ENCODE measurements at places on chromosomes 4 and X.

DNA sequence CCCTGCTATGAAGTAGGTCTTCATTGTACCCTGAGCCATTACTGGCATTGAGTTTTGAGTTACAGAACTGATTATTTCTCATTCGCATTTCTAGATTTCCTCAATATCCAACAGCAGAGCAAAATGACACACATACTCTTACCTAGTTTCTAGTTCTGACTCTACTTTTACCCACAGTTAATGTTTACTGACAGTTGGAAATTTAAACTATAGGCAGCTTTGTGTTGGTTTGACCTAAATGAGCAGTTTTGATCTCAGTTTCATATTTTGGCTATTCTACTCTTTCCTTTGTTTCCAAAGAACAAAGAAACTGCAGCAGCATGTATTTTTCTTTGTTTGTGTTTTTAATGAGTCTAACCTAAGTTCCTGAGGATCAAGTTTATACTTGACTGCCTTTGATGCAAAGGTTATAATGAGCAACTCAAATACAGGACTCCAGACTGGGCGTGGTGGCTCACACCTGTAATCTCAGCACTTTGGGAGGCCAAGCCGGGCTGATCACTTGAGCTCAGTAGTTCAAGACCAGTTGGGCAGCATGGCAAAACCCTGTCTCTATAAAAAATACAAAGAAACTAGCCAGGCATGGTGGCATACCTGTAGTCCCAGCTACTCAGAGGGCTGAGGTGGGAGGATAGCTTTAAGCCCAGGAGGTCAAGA, 30.4 kb downstream of the TXK start:
- DNase-seq = no peak

GRCh38 chr4:118889312-118889691, 648 bp downstream of the SYNPO2 start:
- DNase-seq = peak; percentile 37

DNA sequence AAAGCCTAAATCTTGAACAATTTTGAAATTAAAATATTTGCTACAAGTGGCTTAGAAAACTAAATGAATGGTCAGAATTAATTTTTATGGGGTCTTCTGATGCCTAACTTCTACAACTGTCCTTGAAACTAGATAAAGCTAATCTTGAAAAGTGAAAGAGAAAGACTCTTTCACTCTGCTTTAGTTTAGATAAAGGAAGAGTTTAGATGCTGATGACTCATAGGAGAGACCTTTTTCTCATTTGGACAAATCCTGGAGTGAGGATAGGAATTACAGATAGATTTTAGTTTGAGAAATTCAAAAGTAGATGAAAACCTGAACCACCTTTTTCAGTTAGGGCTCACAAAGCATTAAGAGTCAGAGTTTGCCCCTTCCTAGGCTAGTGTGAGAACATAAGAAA, 342.3 kb upstream of the GRID2 start:
- DNase-seq = no peak

GRCh38 chr4:8210616-8211015, 11.5 kb downstream of the SH3TC1 start:
- no peak for DNase-seq

GRCh38 chr4:187286525-187286924, 562.9 kb upstream of the FAT1 start:
- no peak for DNase-seq

GRCh38 chrX:86714441-86714840, 566.2 kb downstream of the DACH2 start:
- DNase-seq = no peak

DNA sequence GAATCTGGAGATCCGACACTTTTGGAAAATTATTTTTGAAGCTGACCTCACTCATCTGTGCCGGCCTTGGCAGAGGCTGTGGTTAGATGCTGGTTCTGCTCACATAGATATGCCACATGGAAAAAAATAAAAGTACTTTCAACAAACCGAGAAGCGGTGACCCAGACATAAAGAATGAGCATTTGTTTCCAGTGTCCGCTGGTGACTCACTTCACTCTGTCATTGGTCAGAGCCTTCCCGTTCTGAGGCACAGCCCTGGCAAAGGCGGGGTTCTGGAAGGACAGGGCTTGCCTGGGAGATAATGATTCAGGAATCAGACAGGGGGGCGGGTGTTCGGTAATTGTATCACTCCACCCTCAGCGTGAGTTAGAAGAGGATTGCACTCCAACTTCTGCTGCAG, 172.4 kb upstream of the MXRA5 start:
- no peak for DNase-seq

GRCh38 chr4:3013839-3014350, 50.5 kb downstream of the GRK4 start:
- peak; percentile 52 for DNase-seq

GRCh38 chrX:12825801-12826200, 34.6 kb downstream of the PRPS2 start:
- DNase-seq = no peak

DNA sequence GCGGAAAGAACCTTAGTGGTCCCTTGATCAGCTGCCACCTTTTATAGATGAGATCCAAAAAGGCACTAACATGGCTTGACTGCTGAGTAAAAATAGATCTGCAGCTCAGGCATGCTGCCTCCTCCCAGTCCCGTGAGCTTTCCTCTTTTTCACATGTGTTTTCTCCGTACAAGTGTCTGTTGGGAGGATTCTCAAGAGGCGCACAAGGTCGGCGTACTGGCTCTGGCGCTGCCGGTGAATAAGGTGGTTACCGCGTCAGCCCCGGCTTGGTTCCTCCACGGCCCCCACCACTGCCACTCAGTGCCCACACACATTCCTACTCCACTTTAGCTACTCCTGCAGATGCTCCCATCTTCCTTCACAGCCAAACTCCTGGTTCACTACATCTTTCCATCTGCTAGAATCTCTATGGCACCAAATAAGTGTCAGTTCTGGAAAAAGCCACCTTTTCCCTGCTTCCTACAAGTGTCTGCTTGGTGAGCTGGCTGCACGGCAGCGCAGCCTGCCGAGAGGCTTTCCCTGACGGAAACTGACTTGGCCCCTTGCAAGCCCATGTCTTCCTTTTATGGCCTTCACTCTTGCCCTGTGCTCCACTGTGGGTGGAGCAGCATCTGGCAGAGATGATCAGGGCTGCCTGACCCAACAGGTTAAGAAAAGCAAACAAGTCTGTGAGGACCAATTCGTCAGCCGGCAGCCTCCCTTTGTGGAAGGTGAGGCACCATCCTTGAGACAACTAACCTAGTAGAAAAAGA, 99.8 kb downstream of the KLHL8 start:
- DNase-seq = no peak

GRCh38 chr4:19266566-19266965, 985.1 kb upstream of the SLIT2 start:
- DNase-seq = peak; percentile 37

GRCh38 chrX:87571964-87572363, 54.4 kb downstream of the KLHL4 start:
- no peak for DNase-seq

DNA sequence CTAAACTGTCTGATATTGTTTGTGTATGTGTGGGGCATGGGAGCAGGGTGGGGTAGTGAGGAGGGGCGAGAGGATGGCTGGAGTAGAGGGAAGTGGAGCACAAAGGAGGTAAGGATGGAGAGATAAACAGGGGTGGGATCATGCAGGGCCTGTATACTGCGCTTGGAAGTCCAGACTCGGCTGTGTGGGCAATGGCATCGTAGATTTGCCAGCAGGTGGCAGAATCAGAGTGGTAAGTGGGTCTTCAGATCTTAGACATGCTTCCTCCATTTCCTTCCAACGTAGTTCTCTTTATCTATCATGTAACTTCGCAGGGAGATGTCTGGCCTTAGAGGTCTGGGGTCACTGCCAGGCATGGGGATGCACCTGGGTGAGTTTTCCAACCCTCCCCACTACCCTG, 155.5 kb downstream of the PDGFRA start:
- no peak for DNase-seq

- peak; percentile 82 for DNase-seq
Measured at GRCh38 chr4:139559687-139560086, 3.7 kb upstream of the SETD7 start.

DNA sequence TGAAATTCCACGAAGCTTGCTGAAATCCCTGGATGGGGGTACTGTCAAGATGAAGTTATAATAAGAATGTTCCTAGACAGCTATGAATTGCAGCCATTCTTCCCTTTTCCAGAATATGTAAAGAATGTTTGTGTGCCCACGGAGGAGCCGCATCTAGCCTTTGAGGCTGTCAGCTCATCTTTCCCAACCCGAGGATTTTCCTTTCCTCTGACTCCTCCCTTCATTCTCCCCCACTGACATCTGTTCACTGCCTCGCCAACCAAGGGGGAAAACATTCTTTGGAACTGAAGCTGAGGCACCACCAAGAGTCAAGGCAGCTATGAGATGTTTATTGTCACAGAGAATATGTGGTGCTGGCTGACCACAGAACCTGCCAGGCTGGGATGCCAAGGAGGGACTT, 8.8 kb downstream of the NHSL2 start:
- DNase-seq = no peak

GRCh38 chr4:42415281-42415680, 18.0 kb downstream of the SHISA3 start:
- DNase-seq = no peak

Data from SK-N-DZ (cell line).